PC-3 (cell line): ENCODE measurements at places on chromosomes 12 and 14. TPM values are rescaled to one million over a fixed set of nuclear protein-coding genes. Genes with fewer than 3 reads are reported as not detected.

GRCh38 chr12:94053676-94054075 is 94.7 kb upstream of the PLXNC1 start:
- DNase-seq, result no peak

- peak; percentile 91 for DNase-seq
These were observed 33.6 kb downstream of the HCAR2 start for GRCh38 chr12:122669397-122670070.

DNA sequence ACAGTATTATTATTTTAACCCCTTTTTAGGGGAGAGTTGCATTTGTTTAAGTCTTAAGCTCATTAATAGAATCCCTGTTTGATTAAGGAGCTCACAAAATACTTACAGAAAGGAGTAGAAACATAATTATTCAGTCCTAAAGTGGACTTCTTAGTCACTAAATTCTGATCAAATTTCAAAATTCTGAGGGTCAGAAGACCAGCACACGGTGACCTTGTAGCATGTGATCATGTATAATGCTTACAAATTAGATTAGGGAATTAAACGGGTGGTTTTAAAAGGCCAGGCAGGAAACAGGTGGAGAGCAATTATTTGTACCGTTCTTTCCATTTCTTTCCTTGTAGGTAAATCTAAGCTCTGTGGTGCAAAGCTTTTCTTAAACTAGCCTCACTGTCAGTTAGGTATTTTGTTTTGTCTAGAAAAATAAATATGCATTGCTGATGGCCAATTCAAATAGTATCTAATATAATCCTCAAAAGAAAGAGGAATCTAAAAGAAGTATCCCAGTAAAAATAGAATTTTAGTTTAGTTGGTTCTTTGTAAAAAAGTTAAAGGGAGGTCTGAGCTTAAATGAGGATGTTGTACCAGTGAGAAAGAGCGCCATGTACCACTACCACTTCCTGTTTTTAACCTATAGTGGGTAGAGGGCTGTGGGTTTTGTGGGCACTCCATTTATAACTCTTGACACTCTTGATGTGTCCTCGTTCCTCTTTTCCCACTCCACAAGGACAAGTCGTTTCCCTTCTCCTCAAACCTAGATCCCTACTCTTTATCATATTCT is 51.1 kb downstream of the SLC38A1 start:
- no peak for DNase-seq

- no peak for DNase-seq
These were observed 291.5 kb upstream of the SRRM4 start for GRCh38 chr12:118689793-118690192.

GRCh38 chr14:45891417-45892080 is 638.5 kb upstream of the MIS18BP1 start:
- DNase-seq, result peak; percentile 87

GRCh38 chr14:54338696-54339317 is 58.0 kb upstream of the CDKN3 start:
- peak; percentile 93 for DNase-seq

DNA sequence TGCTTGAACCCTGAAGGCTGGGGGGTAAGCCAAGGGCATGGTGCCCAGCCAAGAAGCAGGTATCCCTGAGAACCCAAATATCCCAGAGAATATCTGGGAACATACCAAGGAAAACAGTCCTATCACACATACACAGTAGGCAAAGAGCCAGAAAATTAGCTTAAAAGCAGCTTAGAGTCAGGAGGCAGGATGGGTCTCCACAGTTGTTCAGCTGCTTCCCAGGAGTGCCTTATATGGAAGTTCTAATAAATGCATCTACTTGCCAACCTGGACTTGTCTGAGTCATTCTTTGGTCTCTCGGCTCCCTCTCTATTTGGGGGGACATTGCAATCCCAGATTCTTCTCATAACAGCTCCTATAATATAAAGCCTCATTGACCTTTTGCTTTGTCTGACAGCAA is 9.0 kb upstream of the GPR135 start:
- no peak for DNase-seq

DNA sequence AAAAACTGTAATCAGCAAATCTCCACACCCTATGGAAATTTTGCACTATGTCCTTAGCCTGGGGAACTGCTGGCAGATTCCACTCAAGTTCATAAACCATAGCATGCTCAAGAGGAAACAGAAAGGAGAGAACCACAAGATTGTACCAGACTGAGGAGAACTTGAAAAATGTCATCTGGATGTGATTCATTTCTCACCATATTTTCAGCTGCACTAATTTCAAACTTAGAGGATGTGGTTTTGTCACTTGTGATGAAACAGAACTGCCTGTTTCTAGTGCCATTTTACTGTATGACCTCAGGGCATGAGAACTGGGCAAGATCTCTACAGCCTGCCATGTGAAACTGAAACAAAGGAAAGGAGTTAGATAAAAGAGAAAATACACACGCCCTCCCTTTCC is 1493.1 kb upstream of the FLRT2 start:
- peak; percentile 3 for DNase-seq

- peak; percentile 73 for DNase-seq
These were observed 798 bp downstream of the CCDC198 start for GRCh38 chr14:57492859-57493258.

DNA sequence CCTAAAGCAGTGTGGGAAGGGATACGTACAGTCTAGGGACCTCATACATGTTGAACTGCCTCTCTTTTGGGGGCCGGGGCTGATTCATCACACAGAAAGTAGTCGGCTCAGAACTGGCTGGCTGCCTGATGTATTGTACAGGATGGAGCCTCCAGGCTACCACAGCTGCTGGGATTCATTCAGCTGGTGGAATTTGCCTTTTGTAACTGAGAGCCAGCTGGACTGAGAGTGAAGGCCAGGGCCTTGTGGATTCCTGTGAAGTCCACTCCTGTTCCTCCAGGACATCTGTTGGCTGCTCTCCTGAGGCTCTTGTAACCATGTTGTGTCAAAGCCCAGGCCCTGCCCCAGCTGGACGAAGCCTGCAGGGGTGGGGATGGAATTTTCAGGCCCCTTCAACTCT is 116.3 kb upstream of the PRICKLE1 start:
- DNase-seq, result peak; percentile 56

DNA sequence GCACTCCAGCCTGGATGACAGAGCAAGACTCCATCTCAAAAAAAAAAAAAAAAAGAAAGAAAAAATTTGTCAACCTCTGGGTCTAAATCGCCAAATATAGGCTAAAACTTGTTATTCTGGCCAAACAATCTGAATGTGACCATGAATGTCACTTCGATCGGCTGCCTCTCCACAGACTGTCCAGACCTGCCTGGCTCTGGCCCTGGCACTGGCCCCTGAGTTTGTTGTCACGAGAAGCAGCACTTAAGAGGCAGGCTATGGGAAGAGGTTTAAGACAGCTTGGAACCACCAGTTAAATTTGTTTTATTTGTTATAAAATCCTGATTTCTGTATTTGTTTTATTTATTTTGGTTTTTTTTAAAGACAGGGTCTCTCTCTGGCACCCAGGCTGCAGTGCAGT is 14.5 kb downstream of the WSB2 start:
- no peak for DNase-seq

DNA sequence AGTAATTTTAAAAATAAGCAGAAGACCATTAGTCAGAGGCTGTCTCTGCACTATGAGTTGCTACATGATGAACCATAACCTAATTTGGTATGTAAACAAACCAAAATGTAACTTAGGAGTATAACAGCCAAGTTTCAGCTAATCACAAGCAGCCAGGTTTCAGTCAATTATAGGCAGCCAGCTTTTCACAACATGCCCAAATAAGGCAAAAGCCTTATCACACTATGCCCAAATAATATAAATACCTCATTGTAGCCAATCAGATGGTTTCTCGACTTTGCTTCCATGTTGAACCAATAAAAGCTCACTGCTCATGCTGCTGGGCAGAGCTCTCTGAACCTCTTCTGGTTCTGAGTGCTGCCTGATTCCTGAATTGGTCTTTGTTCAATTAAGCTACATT is 38.6 kb downstream of the GARIN6 start:
- DNase-seq, result no peak

DNA sequence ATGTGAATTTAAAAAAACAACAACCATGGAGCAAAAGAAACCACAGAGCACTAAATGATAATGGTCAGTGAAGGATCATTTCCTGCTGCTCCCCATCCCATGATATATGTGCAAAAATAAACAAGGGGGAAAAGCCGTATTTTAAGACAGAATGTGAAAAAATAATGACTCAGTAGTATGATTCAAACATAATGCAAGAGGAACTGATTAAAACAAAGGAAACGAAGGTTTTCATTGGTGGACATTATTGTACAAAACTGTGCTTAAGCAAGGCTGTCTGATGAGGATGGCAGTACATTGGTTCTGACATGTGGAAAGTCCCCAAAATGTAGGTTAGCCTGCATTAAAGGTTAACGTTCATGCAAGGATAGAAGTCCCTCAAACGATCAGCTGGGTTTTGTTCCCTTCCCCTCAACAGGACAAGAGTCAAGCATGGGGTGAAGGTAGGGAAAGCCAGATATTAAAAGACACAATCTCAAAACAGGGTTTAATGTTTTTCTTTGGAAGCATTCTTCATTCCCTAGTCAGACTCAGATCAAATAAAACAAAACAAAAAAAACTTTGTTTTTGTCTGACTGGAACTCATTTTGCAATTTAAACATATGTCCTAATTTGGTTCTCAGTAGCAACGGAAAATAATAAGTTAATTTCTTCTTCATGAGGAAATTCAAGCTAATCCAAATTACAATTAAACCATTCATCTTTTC is 26.3 kb upstream of the PTGDR start:
- DNase-seq, result peak; percentile 43

- DNase-seq, result no peak
These were observed 85.5 kb upstream of the HECTD1 start for GRCh38 chr14:31292937-31293616.

GRCh38 chr14:54186821-54187763 is 209.7 kb upstream of the CDKN3 start:
- no peak for DNase-seq

GRCh38 chr14:105075379-105076295 is 10.4 kb upstream of the GPR132 start:
- no peak for DNase-seq

- no peak for DNase-seq
These were observed 97.5 kb downstream of the TMX1 start for GRCh38 chr14:51337520-51337919.

GRCh38 chr14:102280376-102280962 is 24.5 kb downstream of the MOK start:
- peak; percentile 95 for DNase-seq

DNA sequence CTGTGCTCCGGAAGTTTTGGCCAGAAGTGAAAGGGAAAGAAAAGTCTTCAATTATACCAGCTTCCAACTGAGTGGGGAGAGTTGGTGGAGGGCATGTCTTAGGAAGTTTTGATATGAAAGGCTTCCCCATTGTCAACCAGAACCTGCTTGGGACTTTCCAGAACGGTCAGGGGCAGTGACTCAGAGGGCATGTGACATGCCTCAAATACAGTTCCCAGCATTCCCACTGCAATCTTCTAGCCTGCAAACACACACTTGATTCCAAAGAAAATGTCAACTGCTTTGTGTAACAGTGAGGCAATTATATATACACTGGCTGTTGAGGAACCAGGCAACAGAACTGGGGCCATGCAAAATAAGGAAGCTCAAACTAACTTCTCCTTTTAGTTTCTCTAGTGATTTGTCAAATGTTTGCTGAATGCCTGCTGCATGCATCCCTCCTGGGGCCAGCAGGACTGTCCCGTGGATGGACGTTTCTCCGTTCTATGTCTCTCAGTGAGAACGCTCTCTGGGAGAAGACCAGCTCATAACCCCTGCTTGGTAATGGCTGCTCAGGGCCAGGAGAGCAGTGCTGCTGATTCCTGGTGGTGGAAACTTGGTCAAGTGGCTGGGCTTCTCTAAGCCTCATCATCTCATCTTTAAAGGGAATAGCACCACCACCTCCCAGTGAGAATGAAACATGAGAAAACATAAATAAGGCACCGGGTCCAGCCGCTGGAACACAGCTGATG is 18.3 kb downstream of the SLC25A47 start:
- peak; percentile 35 for DNase-seq

GRCh38 chr12:12877781-12878455 is 13.4 kb upstream of the GPRC5A start:
- no peak for DNase-seq

DNA sequence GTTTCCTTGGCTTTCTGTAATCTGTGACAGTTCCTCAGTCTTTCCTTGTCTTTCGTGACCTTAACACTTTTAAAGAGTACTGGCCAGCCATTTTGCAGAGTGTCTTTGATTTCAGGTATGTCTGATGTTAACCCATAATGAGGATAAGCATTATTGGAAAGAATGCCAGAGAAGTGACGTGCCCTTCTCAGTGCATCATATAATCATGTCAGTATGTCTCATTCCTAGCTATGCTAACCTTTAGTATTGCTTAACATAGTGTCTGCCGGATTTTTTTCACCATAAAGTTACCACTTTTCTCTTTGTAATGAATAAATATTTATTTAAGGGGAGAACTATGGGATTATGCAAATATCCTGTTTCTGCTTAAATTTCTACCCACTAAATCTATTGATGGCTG is 28.5 kb downstream of the RERG start:
- DNase-seq, result no peak

- peak; percentile 25 for DNase-seq
These were observed 122.9 kb downstream of the OTOGL start for GRCh38 chr12:80222261-80222660.

- DNase-seq, result no peak
These were observed 468.3 kb downstream of the PDZRN4 start for GRCh38 chr12:41656454-41656853.

- DNase-seq, result peak; percentile 87
These were observed 227.3 kb downstream of the KTN1 start for GRCh38 chr14:55807053-55807880.

DNA sequence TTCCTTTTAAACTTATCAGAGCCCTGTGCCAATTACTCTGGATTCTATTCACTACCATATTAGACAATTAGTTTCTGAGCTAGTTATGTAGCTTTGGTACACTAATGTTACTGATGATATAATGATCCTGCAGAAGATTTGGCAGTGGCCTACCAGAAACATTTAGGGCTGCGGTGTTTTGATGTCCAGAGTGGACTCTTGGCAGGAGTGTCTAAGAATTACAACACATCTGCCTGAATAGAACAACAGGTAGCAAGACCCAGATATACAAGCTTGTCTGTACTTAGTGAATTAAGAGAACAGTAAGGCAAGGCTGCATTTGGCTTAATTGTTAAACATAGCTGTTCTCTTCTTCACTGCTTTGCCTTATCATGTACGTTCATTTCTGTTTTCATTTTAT is 691.6 kb upstream of the FBXO33 start:
- no peak for DNase-seq

SMCO3 gene
- total RNA-seq, result not detected in 2 replicates

TMTC3 gene
- 10.0 and 11.4 TPM in 2 replicates for total RNA-seq

HEBP1 gene
- 6.2 and 8.2 TPM in 2 replicates for total RNA-seq

GPR65 gene
- total RNA-seq, result not detected in 2 replicates

CLEC9A gene
- not detected in 2 replicates for total RNA-seq

SERPINA5 gene
- not detected in 2 replicates for total RNA-seq

KIF26A gene
- total RNA-seq, result 3.1 TPM in 2 replicates

CDKN3 gene
- total RNA-seq, result 354 and 434 TPM in 2 replicates

SLC25A3 gene
- 466 and 547 TPM in 2 replicates for total RNA-seq

TRHDE gene
- 16.5 and 17.7 TPM in 2 replicates for total RNA-seq

FBXL14 gene
- 18.3 and 21.8 TPM in 2 replicates for total RNA-seq

TMEM63C gene
- 4.0 and 5.4 TPM in 2 replicates for total RNA-seq

MGP gene
- total RNA-seq, result 0.22 and 2.1 TPM in 2 replicates

A2M gene
- total RNA-seq, result not detected in 2 replicates

AMIGO2 gene
- 19.3 and 22.2 TPM in 2 replicates for total RNA-seq

LBHD2 gene
- not detected in 2 replicates for total RNA-seq
